Neural crest cell (in vitro differentiated cells): ENCODE measurements at places on chromosomes 4 and X. TPM values are rescaled to one million over a fixed set of nuclear protein-coding genes. Genes with fewer than 3 reads are reported as not detected.

Gene C1QTNF7
- total RNA-seq: not detected in 2 replicates

Gene FAM241A
- total RNA-seq: 0.07 and 0.09 TPM in 2 replicates

DNA sequence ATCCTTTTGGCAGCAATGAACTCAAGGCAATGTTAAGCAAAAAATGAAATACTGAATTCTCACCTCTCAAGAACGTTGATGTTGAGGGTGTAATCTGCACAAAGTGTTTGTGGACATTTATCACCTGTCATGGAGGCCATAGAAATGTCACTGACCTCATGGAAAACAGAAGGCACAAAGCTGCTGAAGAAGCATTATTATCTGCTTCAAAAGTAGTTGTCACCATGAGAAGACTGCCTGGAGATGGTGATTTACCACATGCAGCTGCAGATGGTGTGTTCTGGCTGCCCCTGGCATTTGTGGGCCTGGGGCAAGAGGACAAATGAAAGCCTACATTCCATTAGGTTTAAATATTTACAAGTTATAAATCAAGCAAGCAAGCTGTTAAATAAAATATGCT lies 116.8 kb upstream of the RPS6KA3 start:
- DNase-seq: no peak

DNA sequence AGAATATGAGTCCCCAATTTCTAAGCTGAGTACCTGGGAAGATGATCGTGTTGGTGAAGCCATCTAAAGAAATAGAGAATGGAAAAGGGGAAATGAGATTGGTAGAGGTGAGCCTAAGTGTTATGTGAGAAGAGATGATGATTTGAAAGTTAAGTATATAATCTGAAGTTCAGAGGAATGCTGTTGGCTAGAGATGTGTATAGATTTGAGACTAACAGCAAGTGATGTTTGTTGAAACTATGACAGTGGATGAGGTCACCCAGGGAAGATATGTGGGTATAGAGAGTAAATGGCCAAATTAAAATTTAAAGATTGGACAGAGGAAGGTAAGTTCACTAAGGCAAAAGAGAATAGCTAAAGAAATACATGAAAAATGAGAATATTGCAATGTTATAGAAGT lies 324.2 kb downstream of the MAPK10 start:
- DNase-seq: no peak

DNA sequence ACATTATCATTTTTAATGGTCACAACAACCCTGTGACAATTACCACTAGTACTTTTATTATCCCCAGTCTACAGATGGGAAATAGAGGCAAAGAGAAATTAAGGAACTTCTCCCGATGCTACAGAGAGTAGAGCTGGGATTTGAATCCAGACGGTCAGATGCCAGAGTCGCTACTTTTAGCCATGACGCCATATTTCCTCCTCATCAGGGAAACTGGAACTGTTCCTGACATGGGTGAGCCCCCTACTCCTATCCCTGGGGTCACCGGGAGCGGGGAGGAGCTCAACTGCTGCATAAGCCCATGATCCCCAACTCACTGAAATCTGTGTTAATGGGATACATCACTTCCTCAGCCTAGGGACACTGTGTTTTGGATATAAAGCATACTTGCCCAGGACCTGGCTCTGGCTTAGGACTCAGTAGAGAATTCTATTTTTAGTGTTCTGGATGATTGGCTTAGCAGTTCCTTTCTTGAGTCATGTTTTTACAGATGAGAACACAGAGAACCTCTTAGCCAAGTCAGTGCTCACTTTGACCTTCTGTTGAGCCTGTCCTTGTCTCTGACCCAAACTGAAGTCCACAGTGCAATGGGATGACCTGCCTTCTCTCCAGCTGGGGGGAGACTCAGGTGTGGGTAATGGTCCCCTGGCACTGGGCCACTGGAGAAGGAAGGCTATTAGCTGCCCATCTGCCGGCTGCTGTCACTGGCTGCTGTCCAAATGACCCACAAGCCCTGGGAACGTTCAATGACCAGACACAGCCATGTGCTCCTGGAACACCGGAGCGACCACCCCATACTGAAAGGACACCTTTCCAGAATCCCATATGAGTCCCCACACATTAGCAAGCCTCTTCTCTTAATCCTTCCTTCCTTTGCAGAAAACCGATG lies 90.8 kb upstream of the SHISA3 start:
- DNase-seq: no peak

GRCh38 chrX:123983240-123983639 lies 21.7 kb downstream of the STAG2 start:
- DNase-seq: no peak

DNA sequence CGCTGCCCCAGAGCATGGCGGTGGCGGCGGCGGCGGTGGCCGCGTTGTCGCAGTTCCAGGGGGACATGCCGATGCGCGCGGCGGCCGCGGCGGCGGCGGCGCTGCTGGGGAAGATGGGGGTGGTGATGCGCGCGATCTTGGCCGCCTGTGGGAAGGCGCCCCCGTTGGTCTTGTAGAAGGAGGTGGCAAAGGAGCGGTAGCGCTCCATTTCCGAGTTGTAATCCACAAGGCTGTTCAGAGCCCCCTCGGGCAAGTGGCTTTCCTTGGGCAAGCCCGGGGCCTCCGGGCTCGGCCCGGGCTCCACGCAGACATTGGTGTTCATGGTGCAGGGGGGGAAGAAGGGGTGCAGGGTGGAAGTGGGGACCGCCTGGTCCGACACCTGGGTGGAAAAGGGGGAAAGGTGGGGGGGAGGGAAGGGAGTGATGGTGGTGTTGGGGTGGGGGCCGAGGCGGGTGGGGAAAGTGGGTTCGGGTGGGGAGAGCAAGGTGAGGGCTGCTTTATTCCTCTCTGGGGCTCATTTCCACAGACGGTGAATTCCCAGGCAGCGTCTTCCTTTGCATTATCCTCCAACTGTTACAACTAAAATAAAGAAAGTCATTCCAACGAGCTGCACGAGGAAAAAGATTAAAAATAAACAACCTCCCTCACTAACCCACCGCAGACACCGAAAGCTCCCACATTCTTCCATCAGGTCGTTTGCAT lies 3.1 kb downstream of the CXXC4 start:
- peak; percentile 54 for DNase-seq

GRCh38 chr4:15186149-15186548 lies 183.9 kb downstream of the CPEB2 start:
- no peak for DNase-seq

GRCh38 chr4:173243321-173243720 lies 74.7 kb downstream of the GALNT7 start:
- DNase-seq: no peak

DNA sequence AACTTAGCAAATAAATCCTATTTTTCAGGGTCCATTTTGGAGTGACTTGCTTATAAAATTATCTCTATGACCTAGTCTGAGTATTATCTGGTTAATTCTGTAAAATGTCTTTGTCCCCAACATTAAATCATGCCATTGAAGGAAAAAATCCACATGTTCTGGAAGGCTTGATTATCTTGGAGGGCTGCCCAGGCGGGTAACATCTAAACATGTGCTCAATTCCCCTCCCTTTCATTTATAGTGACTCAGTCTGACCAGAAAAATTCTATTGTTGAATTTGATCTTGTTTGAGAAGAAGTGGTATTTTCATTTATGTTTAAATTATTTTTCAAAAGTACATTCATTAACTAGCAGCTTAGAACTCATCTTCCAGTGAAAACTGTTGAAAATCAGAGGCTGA lies 55.4 kb upstream of the SLC10A7 start:
- no peak for DNase-seq

GRCh38 chr4:38170338-38171169 lies 210.4 kb downstream of the PTTG2 start:
- DNase-seq: no peak
